ENCODE measurements at places on chromosomes 3 and 15.
A peak's percentile ranks its signal among the peaks of the same experiment; 100 is the strongest.

DNA sequence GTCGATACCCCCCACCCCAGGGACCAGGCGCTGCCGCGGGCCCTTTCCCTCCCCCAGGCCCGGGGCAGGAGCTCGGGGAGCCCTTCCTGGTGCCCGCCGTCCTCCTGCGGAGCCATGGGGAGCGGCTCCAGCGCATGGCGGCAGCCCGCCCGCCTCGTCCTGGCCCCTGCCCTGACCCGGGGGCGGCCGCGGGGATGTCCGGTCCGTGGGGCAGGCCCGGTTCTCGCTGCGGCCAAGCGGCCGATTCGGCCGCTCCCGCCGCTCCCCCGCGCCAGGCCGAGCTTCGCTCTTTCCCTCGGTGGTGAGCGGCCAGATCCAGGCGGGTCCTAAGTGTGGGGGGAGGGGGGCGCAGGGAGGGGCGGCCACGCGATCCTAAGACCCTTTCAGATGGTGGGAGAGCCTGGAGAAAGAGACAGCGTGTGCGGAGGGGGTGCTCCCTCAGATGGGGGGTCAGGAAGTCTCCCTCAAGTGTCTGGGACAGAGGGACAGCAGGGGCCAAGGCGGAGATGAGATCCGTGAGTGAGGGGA is 1.3 kb downstream of the NEIL1 start:
- DNase-seq, result no peak

DNA sequence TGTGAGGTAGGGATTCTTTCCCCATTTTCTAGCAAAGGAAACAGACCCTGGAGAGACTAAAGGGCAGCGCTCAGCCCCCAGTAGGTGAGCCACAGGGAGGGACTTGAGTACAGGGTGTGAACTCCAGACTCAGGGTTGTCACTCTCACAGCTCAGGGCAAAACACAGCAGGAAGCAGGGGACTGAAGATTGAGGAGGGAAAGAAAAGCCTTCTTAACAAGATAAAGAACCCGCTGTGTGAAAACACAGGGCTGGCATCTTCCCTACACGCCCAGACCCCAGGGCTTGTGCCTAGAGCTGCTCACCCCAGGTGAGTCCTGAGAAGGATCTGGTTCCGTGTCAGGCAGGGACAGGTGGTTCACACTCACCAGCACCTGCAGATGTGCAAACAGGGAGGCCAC is 59.6 kb downstream of the ABTB1 start:
- no peak for DNase-seq

GRCh38 chr3:42721690-42722089 is 19.1 kb upstream of the HHATL start:
- DNase-seq, result no peak

- DNase-seq, result no peak
Measured at GRCh38 chr3:159886050-159886449, 102.6 kb upstream of the IL12A start.

DNA sequence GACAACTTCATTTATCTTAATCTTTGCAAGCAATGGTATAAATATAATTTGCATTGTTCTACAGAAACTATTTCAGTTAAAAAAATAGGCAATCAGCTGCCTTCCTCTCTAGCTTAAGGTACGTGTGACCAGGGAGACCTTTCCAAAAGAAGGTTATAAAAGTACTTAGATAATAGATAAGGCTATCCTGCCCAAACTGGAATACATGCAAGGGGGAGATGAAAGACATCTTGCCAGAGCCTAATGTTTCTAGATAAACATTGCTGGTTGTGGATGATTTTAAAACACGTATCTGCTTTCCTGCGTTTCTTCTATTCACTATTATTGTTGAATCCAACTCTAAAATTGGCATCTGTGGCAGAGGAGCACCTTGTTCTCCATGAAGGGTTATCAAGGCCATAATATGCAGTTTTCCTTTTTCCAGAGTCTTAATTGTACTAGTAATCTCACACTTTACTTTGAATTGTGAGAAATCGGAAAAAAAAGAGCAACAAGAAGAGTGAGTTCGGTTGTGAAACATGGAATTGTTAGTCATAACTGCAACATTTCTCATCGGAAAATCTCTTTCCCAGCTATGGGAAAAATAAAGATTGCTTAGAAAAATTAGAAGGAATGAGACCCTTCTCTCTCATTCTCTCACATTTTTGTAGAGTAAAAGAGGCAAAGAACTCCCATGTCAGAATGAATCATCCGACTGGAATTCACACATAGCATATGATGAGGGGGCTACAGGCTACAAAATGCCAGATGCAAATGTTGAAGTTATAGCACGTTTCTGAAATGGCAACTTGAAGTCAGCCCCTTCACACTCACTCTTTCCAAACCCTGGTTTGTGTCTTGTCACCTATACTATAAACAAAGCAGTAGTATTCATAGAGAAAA is 936.1 kb upstream of the NR2F2 start:
- DNase-seq, result peak; percentile 62

- DNase-seq, result no peak
Measured at GRCh38 chr3:43203022-43203421, 83.3 kb upstream of the SNRK start.

DNA sequence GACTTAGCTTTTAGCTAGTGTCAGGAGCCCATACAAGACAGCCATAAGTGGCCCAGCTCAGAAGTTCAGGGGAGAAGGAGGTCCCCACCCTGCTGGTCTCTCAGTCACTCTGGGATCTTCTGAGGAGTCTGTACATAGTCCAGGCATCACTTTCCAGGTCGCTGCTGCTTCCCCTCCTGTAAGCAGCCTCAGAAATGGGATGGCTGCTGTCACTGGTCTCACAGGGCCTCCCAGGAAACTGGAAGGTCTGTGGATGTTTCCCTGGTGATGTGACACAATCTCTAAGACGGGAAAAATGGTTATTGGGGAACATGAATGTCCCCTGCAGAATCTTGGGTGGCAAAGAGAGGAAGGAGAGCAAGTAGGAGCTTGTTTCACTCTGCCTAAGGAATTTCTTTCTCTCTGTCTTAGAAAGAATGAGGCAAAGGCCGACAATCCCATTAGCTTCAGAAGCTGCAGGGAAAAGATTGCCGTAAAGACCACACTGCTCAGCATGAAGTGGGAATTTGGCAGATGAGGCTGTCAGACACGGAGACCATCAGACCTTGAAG is 43.2 kb upstream of the TNFAIP8L3 start:
- DNase-seq, result no peak

GRCh38 chr3:85005946-85006345 is 47.2 kb downstream of the CADM2 start:
- no peak for DNase-seq

DNA sequence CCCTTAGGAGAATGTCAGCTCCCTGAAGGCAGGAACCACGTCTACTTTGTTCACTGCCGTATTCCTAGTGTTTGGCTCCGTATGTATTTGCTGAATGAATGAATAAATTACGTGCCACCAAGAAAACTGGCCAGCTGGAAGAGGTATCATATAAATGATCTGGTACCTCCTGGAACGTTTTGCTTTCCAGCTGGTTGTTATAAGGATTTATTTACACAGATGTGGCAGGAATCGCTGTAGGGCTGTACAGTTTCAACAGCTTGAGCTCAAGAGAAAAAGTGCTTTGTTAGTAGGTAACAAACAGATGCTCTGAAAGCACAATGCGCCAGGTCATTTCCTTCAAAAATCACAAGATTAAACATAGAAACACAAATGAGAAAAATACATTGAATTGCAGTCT is 108.8 kb upstream of the ATP2B2 start:
- DNase-seq, result no peak

- DNase-seq, result no peak
Measured at GRCh38 chr3:31670722-31671121, 138.0 kb downstream of the STT3B start.

GRCh38 chr3:44992555-44993470 is 16.8 kb downstream of the EXOSC7 start:
- no peak for DNase-seq

GRCh38 chr3:197487911-197488391 is 67.8 kb downstream of the BDH1 start:
- peak; percentile 81 for DNase-seq

- DNase-seq, result no peak
Measured at GRCh38 chr15:83655237-83655616, 1.3 kb downstream of the ADAMTSL3 start.

GRCh38 chr3:52055537-52056351 is 627 bp downstream of the DUSP7 start:
- DNase-seq, result no peak

GRCh38 chr15:63194880-63195568 is 5.6 kb downstream of the RAB8B start:
- no peak for DNase-seq

DNA sequence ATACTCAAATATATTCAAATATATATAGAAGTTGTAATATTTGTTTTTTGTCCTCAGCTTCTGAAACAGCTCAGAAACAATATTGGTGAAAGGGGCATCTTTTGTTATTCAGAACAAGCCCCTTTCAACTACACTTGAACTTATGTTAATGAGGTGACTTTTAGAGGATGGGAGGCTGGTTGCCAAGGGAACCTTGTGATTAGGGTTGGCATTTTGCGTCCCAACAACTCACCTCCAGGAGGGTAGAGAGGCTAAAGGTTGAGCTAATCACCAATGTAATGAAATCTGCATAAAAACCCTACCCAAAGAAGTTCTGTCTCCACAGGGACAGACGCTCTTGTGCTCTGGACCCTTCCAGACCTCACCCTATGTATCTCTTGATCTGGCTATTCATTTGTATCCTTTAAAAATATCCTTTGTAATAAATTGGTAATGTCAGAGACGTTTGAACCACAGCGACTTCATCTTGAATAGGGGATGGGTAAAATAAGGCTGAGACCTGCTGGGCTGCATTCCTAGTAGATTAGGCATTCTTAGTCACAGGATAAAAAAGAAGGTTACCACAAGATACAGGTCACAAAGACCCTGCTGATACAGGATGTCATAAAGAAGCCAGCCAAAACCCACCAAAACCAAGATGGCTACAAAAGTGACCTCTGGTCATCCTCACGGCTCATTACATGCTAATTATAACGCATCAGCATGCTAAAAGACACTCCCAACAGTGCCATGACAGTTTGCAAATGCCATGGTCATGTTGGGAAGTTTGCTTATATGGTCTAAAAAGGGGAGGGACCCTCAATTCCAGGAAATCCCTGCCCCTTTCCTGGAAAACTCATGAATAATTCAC is 111.1 kb downstream of the FMN1 start:
- no peak for DNase-seq

DNA sequence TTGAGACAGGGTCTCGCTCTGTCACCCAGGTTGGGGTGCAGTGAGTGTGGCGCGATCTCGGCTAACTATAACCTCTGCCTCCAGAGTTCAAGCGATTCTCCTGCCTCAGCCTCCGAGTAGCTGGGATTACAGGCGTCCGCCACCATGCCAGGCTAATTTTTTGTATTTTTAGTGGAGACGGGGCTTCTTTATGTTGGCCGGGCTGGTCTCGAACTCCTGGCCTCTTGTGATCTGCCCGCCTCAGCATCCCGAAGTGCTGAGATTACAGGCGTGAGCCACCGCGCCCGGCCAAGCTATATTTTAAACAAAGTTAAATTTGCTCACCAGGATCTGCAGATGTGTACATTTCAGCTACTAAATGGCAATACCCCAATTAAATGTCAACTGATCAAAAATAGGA is 1.1 kb upstream of the C3orf38 start:
- DNase-seq, result no peak

DNA sequence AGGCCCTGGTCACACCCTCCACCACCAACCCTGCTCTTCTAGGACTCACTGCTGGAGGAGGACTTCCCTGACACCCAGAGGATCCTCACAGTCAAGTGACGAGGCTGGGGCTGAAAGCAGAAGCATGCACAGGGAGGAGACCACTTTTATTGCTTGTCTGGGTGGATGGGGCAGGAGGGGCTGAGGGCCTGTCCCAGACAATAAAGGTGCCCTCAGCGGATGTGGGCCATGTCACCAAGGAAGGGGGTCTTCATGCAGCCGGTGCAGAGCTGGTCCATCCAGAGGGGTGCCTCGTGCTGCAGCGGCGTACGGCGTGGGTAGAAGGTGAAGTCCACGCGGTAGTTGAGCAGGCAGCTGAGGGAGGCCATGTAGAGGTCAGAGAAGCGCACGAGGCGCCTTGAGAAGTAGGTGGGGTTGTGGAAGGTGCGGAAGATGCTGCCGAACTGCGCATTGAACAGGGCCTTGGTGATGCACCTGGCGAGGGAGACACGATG is 9.4 kb downstream of the NT5DC2 start:
- DNase-seq, result no peak

DNA sequence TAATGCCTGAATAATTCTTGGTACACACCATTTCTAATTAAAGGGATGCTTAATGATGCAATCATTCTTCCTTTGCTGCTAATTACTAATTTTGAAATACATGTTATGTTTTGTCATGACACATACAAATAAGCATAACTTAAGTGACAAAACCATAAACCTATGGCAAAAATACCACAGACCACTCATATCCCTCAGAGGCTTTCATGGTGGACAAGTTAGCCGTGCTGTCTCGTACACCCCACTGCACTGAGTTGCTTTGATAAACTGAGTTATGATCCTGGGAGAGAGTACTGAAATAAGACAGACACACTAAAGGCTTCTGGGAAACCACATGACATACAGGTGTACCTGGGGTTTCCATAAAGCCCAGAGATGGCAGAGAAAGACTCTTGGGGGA is 913.8 kb downstream of the FHIT start:
- DNase-seq, result no peak

GRCh38 chr3:33181229-33181628 is 37.4 kb downstream of the SUSD5 start:
- DNase-seq, result no peak

- DNase-seq, result no peak
Measured at GRCh38 chr15:38164507-38164906, 88.1 kb upstream of the SPRED1 start.

GRCh38 chr3:14555835-14556234 is 15.7 kb upstream of the GRIP2 start:
- DNase-seq, result no peak

GRCh38 chr15:27973886-27974285 is 125.2 kb downstream of the OCA2 start:
- DNase-seq, result no peak

DNA sequence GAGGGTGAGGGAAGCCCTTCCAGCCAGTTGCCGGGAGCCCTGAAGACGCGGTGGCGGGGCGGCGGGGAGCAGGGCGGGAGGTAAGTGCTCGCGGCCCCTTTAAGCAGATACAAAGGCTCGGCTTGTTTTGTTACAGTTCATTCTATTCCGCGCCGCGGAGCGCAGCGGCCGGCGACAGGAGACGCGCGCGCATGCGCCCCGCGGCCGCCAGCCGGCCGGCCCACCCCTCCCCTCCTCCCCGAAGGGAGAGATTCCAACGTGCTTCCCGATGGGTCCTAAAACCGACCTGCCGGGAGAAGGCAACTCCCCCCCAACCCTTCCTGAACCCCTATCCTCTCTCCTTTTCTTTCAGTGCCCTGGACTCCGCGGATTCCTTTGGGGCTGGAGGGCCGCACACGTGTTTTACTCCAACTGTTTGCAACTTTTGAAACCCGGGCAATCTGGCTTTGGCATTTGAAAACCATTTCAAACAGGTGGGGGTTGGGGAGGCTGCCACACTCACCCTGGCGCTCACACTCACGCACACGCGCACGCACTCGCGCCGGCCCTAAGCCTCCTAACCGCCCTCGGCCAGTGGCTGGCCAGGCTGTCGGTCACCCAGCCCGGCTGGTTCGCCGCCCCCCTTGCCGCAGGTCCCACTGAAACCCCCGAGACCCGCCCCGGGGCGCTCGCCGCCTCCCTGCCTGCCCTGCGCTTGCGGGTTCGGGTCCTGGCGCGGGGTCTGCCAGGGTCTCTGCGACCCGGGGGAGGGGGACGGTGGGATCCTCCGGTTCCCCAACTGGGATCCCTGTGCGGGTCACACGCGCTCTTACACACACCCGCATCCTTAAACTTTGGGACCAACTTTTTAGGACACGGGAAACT is at the start of gene MAGI1:
Gene MAGI1, minus strand, starts transcription at position 193 of the 864 bp plus-strand sequence. CDS start 610 bp downstream, outside the sequence.
- DNase-seq, result peak; percentile 92

All from fibroblast of skin of left biceps (primary cell).